Right ventricle myocardium superior (tissue), 1 donor: ENCODE measurements at places on chromosomes 2 and 18.

DNA sequence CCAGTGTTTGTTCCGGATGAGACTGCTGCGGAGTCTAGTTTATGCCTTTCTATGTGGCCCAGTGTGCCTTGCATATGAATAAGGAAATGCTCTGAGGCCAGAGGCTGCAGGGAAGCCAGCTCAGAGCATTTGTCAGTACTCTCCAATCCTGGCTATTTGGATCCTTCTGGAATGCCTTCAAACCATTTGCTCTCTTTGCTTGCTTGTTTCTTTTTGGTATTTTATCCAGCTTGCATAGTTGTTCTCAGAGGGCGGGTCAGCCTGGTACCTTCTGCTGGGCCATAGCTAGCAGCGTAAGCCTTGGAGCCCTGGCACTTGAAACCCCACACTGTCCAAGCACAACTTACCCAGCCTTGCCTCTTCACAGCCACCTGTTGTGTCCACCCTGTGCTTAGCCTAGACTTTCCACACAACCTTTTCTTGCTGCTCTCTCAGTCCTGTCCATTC, 20.5 kb downstream of the CENPO start:
- DNase-seq: no peak

DNA sequence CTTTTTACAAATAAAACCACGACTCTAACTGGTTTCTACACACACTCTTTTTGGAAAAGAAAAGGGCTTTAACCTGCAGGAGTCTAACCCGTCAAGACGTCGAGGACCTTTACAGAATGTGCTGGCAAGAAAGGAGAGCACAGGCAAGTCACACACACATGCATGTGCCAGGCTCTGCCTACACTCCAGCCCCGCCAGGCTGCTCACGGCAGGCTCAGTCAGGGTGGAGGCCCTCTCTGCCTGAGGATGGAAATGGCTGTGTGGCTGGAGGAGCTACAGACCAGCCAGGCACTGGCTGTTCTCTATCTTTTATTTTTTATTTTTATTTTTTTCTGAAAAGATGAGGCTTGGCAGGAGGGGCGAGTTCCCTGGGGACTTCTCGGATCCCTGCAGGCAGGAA, 10.2 kb downstream of the SIX3 start:
- no peak for DNase-seq

DNA sequence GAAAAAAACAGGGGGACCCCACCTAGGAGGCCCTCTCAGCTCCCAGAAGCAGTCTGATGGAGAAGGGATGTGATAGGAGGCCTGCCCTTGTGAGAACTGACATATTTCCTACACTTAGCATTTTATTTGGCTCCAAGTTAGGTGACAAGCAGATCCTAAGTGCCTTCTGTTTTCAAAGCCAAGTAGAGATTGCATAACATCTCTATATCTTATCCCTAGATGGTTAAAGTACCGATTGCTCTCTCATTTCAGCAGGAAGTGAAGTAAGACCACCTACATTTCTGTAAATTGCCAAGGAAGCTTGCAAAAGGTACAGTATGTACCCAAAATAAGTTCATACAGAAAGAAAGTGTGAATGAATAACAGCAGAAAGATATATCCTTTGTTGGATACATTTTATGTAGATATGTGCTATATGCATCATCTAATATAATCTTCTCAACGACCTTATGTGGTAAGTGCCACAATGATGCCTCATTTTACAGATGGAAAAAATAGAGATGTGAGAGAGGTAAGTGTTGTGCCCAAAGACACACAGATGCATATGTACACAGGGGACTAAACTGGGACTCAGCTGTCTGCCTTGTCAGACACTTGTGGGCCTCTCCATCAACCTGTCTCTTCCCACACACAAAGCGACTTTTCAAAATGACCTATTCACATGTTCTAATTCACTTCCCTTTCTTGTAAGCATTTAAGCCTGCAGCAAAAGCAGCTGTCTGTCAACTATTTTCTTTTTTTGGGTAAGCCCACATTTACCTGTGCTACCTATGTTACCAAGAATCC, 38.9 kb downstream of the DHRS9 start:
- DNase-seq: no peak

DNA sequence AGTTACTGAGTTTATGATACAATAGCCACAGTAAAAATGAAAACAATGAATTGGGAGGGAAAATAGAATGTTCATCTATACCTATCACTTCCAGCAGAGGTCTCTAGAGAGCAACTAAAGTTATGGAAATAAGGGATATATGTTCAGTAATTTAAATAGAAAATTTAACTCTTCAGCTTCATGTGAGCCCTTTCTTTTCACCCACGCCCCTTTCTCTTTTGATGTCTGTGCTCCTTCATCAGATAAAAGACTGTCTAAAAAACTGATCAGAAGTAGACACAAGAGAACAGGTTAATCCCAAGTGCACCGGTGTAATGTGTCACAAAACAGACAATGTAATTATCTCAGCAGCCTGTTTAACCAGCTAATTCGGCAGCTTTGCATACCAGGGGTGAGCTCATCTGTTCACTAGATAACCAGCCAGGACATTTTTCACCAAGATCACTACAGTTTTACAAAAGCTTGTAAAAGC, 238.5 kb upstream of the ERBB4 start:
- DNase-seq: no peak

DNA sequence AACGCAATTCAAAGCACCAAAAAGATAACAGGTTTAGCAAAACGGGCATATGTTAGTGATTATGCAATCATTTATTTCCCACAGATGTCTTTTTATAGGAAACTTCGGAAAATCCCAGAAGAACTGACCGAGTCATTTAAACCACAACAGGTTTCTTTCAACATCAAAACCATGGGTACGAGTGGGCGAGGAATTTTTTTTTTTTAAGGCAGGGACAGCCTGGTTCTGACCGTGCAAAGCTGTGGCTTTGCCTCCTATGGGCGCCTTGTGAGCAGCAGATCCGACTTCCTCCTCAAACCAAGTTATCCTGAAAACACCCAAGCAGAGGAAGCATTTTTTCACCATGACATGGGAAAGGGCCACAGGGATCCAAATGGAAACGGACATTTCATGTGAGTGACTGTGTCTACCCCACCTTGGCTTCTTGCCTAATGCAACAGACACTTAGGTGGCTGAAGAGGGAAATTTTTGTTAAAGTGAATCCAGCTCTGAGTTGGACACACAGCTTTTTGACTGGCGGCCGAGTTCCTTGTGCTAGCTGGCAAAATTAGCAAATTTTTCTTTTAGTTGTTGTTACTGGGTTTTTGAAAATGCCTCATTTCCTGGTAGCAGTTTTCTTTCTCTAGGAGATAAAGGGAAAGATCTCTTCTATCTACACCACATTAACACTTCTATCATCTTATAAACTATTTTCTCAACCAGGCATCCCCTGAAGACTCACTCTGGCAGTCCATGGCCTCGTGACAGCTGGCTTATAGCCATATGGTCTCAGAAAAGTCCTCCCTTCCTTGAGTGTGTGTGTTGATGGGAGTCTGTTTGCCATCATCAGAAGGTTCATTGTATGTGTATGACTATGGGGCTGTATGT, 487.4 kb upstream of the ZEB2 start:
- DNase-seq: peak; percentile 64

- DNase-seq: no peak
Observed at GRCh38 chr18:79107886-79108285, 38.7 kb downstream of the ATP9B start.

- no peak for DNase-seq
Observed at GRCh38 chr2:383178-383577, 95.3 kb upstream of the ALKAL2 start.

- no peak for DNase-seq
Observed at GRCh38 chr2:197599285-197599965, 76.0 kb downstream of the RFTN2 start.

DNA sequence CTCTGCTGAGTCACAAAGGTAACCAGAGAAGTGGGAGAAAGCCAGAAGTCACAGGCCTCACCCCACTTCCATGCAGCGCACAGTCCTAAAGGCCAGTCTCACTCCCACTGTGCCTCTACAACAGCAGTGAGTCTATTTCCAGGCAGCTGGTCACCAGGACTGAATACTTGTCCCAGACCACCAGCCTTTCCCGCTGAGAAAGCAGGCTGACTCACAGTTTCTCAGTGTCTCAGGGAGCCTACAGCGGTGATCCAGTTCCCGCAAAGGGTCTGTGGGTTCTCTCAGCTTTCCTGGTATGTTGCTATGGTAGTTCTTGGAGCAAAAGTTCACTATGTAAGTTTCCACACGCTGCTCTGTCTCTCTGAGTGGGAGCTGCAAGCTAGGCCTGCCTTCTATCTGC, 622.5 kb downstream of the RNF144A start:
- DNase-seq: no peak
